ENCODE measurements at places on chromosomes 7 and 10. TPM values are rescaled to one million over a fixed set of nuclear protein-coding genes. Genes with fewer than 3 reads are reported as not detected.

Gene C10orf62
- not detected for total RNA-seq

Gene TMEM229A
- total RNA-seq: not detected

Gene SPDYE16
- total RNA-seq: 0.33 TPM

Gene OPALIN
- not detected for total RNA-seq

Gene CYP2E1
- total RNA-seq: 0.44 TPM

Gene BET1
- 29.4 TPM for total RNA-seq

Gene PROSER2
- 2.0 TPM for total RNA-seq

Gene MSMB
- not detected for total RNA-seq

Gene CRPPA
- total RNA-seq: 1.2 TPM

Gene EBLN1
- total RNA-seq: not detected

Gene EBF3
- total RNA-seq: 16.5 TPM

Gene HOXA2
- total RNA-seq: 1.3 TPM

Gene CCL26
- 0.33 TPM for total RNA-seq

Gene CDHR3
- 12.9 TPM for total RNA-seq

Gene FAM131B
- 3.9 TPM for total RNA-seq

Gene PRPF18
- 28.9 TPM for total RNA-seq

Gene MBL2
- not detected for total RNA-seq

Gene FAM25G
- not detected for total RNA-seq

Gene ZNF736
- total RNA-seq: 9.4 TPM

Gene TMEM270
- not detected for total RNA-seq

Gene ITIH2
- total RNA-seq: not detected

Measured in smooth muscle cell of trachea (primary cell).